Fibroblast of skin of right biceps (primary cell): ENCODE measurements at places on chromosomes 7 and 10.
A peak's percentile ranks its signal among the peaks of the same experiment; 100 is the strongest.

- no peak for DNase-seq
Observed at GRCh38 chr7:108947526-108947925, 377.9 kb downstream of the DNAJB9 start.

- no peak for DNase-seq
Observed at GRCh38 chr7:129421717-129422250, 12.4 kb upstream of the STRIP2 start.

- no peak for DNase-seq
Observed at GRCh38 chr7:121003986-121004685, 15.6 kb downstream of the CPED1 start.

- peak; percentile 37 for DNase-seq
Observed at GRCh38 chr10:27736396-27736795, 9.2 kb downstream of the MKX start.

DNA sequence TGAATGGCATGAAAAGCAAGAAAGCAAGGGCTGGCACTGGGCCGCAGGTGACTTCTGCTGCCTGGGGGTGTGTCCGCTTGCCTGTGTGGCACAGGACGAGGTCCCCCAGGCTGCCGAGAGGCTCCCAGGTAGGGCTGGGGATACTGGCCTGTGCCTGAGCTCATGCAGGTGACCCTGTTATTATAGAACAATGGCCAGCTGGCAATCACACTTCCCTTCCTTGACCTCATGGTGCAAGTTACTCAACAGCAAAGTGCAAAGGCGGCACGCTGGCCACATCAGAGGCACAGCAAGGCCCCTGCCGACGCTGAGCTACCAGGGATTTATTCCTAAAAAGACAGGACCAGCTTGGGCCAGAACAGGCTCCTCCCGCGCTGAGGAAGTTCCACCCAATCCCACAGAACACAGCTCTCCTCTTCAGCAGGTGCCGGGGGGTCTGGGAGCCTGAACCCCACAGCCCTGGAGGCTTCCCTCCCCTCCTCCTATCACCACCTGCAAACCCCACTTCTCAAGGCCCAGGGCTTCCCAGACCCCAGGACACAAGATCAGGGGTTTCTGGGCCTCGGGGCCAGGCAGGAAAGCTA is 1.4 kb upstream of the ADAM8 start:
- no peak for DNase-seq

GRCh38 chr10:127068485-127068884 is 127.9 kb downstream of the INSYN2A start:
- DNase-seq = no peak

DNA sequence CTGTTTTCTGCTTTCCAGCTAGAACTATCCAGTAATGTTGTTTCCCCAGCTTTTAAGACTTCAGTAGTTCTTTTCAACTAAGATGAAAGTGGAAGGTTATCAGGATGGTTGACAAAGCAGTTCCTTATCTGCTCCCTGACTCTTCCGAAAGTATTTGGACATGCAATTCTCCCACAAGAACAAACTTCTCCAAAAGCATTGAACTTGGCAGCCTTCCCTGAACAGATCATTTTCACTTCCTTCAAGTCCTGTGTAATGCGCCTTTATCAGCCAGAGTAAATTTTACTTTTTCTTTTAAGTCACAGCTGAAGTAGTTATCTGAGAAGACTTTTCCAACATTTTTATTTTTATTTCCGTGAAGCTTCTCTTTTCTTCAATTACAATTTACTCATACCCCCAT is 39.7 kb downstream of the CDC14C start:
- DNase-seq = peak; percentile 69

GRCh38 chr10:98420786-98421185 is 5.8 kb upstream of the PYROXD2 start:
- DNase-seq = no peak

GRCh38 chr10:74056050-74056818 is 58.3 kb downstream of the VCL start:
- DNase-seq = peak; percentile 82

DNA sequence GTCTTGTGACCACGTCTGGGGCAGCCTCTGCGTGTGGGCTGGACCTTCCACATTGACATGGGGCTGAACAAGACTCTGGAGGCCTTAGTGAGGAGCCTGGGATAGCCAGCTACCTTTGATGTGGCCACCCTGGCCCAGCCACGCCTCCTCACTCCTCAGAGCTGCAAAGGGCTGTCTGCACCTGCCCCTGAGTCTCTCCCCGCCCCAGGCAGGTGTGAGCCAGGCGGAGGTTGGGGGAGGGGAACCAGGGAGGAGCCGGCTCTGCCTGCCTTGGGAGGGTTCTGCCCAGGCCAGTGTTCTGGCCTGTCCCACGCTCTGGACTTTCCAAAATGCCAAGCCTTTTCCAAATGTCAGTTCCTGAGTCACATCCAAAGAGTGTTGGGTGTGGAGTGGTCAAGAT is 72.2 kb downstream of the GTF2IRD1 start:
- DNase-seq = no peak

- DNase-seq = no peak
Observed at GRCh38 chr10:119770928-119771327, 45.1 kb downstream of the INPP5F start.

DNA sequence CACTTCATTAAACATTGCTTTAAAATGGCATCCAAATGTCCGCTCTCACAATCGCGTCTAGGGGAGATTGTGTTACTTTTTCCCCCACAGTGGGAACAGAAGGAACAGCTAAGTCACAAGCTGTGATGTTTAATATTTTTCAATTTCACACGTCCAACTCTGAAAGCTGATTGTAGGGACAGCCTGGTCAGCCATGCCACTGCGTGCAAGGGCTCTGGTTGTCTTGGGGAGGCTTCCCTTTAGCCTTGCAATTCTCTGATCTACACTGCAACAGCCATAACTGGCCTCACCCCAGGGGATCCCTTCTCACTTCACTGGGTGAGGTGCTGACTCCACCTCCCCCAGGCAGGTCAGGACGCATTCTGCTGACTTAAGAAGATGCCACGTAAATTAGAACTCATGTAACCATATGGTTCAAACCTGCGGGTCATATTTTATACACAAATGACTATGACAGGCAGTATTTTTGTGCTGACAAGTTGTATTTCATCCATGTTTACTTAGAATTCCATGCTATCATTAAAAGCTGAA is 425.2 kb upstream of the NFE2L3 start:
- no peak for DNase-seq

GRCh38 chr10:29630205-29631048 is 4.3 kb downstream of the SVIL start:
- no peak for DNase-seq

DNA sequence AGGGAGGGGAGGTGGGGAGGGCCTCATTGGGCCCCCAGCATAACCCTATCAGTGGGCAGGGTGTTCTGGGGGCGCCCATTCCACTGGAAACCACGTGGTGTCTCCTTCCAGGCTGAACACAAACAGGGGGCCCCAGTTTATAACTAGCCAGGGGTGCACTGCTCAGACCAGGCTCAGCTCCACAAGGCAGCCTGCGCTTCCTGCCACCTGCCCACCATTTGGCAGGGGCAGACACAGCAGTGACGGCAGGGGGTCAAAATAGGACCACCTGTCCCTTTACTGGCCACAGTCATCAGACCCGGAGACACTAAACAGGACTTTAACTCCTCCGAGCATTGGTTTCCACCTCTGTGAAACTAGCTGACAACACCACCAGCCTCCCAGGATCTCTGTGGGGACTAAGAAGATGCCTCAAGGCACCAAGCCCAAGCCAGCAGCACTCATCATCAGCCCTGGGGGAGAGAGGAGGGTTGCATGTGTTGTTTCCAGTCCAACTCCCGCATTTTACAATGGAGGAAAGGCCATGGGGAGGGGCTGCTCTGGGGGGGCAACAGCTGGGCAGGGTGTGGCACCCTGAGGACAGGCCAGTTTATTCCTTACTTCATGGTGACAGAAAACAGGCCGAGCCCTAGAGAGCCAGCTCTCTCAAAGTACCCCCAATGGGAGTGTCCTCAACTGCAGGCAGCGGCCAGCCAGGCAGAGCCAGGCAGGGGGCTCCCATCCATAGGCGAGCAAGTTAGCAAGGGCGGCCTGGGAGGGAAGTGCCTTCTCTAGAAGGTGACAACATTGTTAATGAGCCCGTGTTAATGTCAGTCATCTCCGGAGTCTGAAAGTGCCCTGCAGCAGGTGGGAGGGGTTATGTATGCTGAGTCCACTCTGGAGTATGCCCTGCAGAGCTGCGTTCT is 127.6 kb downstream of the TNS3 start:
- no peak for DNase-seq

DNA sequence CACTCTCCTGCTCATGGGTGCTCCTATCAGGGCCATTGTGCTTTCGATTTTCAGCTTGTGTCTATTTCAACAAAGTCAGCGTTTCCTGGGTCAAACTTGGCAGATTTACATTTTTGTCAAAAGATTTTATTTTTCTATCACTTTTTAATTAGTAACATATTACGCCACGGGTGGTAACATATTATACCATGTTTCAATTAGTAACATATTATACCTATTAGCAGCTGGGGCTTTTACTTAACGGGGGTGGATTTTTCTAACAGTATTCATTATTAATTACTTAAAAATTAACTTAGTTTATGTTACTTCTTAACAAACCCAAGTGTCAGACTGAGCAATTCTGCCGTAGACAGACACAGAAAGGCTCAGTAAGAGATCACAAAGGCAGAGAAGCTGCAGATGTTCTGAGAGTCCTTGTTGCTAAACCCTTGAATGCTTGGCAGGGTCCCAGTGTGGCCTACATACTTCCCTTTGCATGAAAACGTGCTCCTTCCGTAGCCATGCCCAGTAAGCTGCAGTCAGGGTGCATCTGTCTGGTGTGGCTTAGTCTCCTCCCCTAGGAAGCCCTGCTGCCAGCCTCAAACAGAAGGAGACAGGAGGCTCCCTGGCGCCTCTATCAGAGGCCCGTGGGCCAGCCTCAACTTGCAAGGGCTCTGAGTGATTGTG is 263.1 kb upstream of the CXCL12 start:
- DNase-seq = peak; percentile 79

DNA sequence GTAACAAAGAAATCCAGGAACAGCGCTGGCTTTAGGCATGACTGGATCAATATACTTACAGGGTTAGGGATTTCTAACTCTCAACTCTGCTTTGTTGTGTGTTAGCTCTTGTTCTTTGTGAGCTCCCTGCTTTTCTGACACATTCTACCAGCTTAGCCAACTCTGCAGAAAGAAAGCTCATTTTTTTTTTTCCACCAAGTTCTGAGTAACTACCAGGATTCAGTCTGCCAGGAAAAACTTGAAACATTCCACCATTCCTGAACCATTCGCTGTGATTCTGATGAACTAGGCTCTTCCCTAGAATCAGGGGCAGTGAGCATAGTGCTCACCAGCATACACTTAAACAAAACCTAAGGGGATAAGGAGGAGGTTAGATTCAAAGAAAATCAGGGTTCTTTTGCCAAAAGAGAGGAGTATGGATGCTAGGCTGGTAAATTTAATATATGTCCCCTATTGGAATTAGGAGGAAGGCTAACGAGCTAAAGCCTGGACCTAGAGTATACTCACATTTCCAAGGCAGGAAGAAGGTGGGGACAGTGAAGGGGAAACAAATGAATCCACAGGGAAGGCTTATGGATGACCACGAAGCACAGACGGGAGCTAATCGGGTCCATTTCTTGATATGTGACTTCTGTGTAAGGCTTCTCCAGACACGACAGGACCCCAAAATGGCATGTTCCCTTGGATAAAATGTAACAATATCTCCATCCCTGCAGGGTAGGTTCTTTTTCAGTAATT is 183.4 kb downstream of the PRKG1 start:
- peak; percentile 47 for DNase-seq

- DNase-seq = peak; percentile 11
Observed at GRCh38 chr7:47370461-47371042, 211.4 kb downstream of the TNS3 start.

GRCh38 chr7:152868122-152869040 is 108.8 kb downstream of the ACTR3B start:
- no peak for DNase-seq

DNA sequence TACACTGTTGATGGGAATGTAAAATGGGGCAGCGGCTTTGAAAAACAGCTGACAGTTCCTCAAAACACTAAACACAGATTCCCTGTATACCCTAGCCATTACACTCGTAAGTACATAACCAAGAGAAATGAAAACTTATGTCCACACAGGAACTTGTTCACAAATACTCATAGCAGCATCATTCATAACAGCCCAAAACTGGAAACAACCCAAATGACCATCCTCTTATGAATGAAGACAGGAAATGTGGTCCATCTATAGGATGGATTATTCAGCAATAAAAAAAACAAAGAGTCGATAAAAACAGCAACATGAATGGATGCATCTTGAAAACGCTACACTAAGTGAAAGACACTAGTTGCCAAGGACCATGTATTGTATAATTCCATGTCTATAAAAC is 23.7 kb downstream of the NMT2 start:
- peak; percentile 77 for DNase-seq

- DNase-seq = peak; percentile 6
Observed at GRCh38 chr10:98589691-98590090, 143.0 kb upstream of the HPS1 start.

DNA sequence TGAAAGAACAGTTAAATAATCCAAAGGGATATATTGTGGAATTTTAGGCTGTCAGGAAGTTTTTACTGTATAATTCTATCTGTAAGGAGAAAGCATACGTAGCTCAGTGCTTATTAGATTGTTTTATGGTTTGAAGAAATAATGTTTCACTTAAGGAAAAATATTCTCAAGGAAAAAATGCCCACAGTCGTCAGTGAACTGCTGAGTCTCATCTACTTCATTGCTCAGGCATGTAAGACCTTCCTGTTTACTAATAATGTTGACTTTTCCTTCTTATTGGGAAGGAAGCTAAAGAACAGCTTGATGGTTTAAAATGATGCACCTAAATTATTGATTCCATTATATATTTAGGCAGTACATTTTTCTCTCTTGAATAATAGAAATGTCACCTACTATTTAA is 304.2 kb downstream of the SDK1 start:
- DNase-seq = no peak
